ENCODE measurements at places on chromosomes 3 and 15.

GRCh38 chr3:41001556-41001955, 197.7 kb upstream of the CTNNB1 start:
- no peak for DNase-seq

- DNase-seq = peak; percentile 81
These were observed 4.4 kb downstream of the DALRD3 start for GRCh38 chr3:49013738-49014660.

DNA sequence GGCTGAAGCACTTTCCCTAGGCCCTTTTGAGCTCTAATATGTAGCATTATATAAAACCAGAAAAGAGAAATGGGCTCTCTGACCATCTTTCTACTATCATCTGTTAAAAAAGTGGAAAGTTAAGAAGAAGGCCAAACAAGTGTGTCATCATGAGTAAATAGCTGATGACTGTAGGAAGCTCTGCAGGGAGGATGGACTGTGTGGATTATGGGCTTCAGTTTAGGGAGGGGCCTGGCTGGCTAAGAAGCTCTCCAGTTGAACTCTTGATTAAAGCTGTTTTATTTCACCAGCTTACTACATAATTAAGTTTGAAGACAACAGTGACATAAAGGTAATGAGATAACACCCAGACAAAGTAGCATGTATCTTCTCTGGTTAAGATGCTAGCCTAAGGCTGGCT, 30.6 kb downstream of the INTS14 start:
- DNase-seq = no peak

DNA sequence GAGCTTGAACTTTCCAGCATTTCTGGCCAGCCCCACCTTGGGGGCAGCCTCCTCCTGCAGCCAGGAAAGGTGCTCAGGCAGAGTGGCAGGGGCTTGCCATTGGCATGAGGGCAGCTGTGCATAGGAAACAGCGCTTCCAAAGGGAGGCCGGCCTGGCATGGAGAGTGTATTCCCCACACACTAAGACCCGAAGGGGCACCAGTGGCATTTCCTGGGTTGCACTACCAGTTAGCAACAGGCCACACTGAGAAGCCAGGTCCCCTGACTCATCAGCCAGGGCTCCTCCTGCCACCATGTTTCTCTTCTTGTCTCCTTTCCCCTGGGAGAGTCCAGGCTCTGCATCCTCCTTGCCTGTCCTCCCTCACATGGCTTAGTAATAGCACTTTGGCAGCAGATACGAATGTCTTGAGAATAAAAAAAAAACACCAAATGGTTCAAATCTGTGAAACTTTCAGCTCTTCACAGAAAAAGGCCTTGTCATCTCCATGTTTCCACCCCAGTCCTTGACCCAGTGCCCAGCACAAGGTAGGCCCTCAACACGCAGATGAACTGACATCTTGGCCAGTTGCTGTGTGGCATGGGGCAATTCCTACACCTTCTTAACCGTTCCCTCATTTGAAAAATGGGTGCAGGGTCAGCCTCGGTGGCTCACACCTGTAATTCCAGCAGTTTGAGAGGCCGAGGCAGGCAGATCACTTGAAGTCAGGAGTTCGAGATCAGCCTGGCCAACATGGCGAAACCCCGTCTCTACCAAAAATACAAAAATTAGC, 180.4 kb downstream of the SMAD6 start:
- no peak for DNase-seq

GRCh38 chr15:77646104-77646694, 13.5 kb upstream of the LINGO1 start:
- no peak for DNase-seq

- peak; percentile 27 for DNase-seq
These were observed 1.1 kb downstream of the CLCN2 start for GRCh38 chr3:184360070-184360928.

- no peak for DNase-seq
These were observed 85.7 kb upstream of the UBE2E1 start for GRCh38 chr3:23720059-23720458.

- peak; percentile 68 for DNase-seq
These were observed 27.8 kb downstream of the SHQ1 start for GRCh38 chr3:72820415-72820814.

GRCh38 chr15:43270113-43270665, 3.5 kb upstream of the TGM5 start:
- DNase-seq = no peak

GRCh38 chr15:21267226-21267625, 173.1 kb downstream of the POTEB3 start:
- DNase-seq = no peak

DNA sequence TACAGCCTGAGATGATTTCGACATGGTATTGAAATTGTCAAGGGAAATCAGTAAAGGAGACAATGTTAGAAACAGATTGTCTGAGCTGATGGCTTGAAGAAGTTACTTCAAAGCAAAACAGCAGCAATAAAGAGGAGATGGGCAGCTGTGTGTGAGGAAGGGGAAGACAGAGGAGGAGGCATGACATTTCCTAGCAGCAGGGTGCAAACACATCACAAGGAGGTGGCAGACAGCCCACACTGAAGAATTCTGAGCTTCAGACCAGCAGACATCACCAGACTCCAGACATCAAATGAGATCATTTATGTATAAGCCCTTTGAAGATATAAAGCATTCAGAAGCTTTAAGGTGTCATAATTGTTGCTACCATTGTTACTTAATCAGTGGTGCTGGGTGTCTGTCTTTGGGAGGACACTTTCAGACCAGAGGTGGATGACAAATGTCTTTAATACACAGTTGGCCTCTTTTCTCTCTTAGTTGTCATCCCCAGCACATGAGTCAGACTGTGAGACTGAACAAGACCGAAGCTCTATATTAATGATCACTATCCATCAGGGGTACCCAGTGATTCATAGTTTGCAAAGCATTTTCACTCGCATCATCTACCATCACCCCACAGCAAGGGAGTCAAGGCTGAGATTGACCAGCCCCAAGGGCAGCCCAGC, 203.9 kb downstream of the MINAR1 start:
- DNase-seq = no peak
